ENCODE measurements at places on chromosomes 3 and 15.

GRCh38 chr3:59876533-59877062, 826.8 kb upstream of the CFAP20DC start:
- no peak for DNase-seq

GRCh38 chr15:98952381-98952803, 55.2 kb downstream of the PGPEP1L start:
- DNase-seq: no peak

DNA sequence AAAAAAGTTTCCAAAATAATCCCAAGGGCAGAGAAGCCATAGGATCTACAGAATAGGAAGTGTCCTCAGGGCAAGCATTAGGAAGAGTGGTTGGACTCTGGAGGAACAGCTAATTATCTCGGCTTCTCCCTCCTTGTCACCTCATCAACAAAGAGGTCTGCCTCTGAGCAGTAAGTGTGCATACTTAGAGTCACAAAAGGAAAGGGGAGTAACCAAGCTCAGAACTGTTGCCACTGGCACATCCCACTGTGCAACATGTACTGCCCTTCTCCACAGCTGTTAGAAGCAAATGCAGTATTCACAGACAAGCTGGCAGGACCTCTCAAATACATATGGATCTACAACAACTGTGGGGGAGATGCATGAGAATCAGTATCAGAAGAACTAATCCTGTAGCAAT, 31.5 kb downstream of the NGLY1 start:
- no peak for DNase-seq

DNA sequence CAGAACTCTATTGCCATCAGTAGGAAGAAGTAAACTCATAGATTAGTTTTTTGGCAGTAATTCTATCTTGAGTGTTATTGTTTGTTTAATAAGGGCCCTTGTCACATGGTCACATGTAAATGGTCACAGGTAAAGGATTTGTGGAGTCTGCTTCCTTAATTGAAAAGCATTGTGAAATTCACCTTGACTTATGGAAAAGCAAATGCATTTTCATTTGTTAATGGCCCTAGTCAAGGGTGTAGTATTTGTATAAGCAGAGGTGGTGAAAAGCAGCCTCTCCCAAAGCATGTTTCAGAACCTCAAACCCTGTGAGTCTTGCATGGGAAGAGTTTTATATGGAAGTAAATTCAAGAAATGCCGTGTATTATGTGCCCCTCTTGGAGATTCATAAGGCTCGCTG, 197.5 kb upstream of the NR2E3 start:
- no peak for DNase-seq

- no peak for DNase-seq
Measured at GRCh38 chr3:133792171-133792763, 13.3 kb upstream of the SRPRB start.

- DNase-seq: no peak
Measured at GRCh38 chr15:93203036-93203435, 114.0 kb upstream of the RGMA start.

- DNase-seq: no peak
Measured at GRCh38 chr3:182500289-182500688, 293.0 kb upstream of the ATP11B start.

GRCh38 chr15:88440021-88440420, 27.2 kb downstream of the MRPL46 start:
- no peak for DNase-seq

DNA sequence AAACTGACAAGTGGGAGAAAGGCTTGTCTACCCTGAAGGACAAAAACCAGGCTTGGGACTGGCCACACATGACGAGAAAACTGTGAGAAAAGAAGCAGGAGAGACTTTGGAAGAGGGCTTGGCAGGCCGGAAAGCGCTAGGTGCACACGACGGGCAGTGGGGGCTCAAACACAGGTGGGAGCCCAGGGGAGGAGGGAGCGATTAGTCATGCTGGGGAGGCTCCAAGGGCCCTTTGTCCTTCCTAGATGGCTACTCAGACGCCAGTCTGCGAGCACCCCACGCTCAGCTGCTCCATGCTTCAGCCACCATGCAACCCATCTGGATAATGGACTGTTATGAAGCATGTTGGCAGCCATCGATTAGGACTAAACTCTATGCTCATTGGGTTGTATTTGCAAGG, 17.1 kb downstream of the LIPC start:
- no peak for DNase-seq

DNA sequence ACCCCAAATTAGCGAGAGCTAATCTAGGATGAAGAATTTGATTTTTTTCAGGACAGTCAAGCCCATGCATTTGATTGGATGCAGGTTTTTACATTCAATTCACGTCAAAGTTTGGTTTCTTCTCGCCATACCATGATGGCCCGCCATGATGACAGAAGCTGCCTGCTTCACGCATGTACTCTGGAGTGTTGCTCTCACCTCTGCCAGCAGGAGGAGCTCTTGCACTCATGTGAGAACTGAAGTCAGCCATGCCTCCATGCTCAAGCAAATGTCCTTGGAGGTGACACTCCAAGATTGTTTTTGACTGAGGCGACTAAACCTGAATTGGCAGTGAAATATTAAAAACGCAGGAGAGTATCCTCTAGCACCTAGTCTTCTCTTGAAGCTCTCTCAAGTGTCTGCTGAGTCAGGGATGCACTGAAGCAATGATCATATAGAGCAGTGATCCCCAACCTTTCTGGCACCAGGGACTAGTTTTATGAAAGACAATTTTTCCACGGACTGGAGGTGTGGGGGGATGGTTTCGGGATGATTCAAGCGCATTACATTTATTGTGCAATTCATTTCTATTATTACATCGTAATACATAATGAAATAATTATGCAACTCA, 120.9 kb downstream of the SAMMSON start:
- DNase-seq: peak; percentile 79

DNA sequence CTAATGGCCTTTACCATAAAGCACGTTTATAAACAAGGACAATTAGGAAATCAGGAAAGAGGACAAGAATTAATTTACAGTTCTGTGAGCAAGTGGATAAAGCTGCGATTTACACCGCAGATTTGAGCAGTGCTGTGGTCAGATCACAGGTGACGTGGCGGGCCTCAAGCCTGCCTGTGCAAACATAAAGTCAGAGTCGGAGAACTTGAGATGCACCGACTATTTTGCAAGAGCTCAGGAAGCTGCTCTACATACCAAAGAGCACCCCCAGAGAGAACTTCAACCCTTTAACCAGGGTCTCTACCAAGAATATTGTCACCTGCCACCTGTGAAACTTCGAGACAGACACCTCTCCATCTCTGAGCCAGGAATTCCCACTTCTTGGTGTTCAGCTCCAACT, 35.7 kb downstream of the MECOM start:
- DNase-seq: no peak

DNA sequence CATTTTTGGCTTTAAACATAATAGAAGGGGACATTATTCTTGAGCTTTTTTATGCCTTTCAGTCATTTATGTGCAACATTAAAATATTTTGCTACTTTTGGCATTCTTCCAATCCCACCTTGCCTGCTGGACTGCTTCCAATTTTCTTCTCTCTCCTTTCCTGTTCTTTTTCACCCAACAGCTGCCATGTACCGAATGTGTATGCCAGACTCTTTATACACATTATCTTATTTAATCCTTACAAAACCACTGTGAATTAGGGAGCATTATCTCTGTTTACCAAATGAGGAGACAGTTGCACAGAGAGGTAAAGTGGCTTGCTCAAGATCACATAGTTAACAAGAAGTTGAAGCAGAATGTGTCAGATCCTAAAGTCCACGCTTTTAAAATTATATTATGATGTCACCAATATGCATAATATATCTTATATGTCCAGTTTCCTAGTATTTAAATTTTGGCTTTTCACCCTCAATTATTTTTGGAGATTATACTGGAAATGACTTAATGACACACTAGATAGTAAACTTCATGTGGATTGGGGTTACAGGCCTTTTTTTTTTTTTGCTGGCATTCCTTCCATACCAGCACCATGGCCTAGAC, 231.5 kb downstream of the THRB start:
- no peak for DNase-seq

DNA sequence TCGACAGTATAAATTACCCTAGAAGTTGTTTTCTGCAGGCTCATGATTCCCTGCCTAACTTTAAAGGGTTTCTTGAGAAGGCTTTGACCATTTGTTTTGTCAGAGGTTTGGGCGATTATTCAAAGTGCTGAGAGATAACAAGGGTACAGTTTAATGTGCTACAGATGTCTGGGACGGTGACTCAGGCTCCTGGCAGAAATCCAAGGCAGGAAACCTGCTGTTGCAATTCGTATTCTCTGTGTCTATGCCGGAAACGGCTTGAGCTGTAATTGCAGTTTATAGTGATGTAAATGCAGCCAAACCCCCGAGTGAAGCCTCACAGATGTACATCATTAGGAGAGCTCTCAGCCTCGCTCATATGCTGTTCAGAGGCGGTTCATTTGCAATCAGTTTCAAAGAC, 65.6 kb downstream of the SYNPR start:
- DNase-seq: peak; percentile 26

DNA sequence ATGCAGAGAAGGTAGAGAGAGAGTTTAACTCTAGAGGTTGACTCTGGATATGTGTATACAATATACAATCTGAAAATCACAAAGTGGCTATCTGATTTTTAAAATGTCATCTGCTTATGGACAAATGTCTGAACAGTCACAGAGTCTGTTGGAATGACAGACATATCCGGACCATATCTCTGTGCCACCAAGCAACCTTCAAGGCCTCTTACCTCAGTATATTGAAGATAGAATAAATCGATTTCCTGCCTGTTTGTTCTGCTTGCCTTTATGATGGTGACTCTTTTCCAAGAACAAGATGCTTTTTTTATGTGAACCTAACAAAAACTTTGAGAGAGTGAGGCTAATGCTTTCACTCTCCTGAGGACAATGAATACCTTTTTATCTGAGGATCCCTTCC, 151.1 kb downstream of the RBPMS2 start:
- no peak for DNase-seq

DNA sequence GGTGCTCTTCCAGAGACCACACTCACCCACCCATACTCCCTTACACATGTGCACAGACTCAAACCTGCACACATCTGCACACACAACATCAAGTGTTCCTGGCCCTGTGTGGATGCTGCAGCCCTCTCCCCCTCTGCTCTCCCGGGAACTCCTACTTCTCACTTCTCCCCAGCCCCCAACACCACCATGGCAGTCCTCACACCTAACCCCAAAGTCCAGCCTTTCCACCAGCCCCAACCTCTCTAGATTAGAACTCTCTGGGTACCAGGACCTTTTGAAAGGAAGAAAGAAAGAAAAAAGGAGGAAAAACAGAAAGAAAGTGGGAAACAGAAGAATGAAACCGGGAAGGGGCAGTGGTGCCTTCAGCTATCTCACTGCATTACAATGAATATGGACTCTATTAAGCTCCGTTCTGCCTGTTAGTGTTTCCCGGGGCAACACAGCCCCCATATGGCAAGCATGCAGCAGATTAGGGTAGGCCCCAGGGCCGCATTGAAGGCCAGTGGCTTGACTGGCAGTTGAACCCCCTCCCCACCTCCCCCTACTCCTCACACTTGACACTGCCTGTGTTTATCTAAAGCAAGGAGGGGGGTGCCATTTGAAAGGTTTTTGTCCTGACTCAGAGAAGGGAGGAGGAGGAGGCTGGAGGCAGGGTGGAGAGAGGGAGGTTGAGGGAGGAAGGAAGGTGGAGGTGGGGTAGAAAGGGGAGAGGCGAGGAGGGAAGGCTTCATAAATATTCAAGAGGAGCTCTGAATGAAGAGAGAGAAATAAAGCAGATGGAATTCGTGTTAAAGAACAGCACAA, 30.1 kb downstream of the BOC start:
- DNase-seq: peak; percentile 54

GRCh38 chr15:56254265-56254664, 10.6 kb upstream of the RFX7 start:
- DNase-seq: peak; percentile 7

DNA sequence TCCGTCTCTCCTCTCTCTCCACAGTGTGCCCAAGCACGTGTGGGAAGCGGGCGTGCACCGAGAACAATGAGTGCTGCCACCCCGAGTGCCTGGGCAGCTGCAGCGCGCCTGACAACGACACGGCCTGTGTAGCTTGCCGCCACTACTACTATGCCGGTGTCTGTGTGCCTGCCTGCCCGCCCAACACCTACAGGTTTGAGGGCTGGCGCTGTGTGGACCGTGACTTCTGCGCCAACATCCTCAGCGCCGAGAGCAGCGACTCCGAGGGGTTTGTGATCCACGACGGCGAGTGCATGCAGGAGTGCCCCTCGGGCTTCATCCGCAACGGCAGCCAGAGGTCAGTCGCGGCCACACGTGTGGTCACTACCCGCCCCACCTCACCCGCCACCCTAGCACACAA, 116.3 kb downstream of the PGPEP1L start:
- no peak for DNase-seq

DNA sequence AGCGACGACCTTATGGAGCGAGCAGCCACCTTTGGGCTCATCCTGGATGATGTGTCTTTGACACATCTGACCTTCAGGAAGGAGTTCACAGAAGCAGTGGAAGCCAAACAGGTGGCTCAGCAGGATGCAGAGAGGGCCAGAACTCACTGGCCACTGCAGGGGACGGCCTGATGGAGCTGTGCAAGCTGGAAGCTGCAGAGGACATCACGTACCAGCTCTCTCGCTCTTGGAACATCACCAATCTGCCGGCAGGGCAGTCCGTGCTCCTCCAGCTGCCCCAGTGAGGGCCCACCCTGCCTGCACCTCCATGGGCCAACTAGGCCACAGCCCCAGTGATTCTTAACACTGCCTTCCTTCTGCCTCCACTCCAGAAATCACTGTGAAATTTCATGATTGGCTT, 10.4 kb downstream of the NR1I2 start:
- DNase-seq: no peak

DNA sequence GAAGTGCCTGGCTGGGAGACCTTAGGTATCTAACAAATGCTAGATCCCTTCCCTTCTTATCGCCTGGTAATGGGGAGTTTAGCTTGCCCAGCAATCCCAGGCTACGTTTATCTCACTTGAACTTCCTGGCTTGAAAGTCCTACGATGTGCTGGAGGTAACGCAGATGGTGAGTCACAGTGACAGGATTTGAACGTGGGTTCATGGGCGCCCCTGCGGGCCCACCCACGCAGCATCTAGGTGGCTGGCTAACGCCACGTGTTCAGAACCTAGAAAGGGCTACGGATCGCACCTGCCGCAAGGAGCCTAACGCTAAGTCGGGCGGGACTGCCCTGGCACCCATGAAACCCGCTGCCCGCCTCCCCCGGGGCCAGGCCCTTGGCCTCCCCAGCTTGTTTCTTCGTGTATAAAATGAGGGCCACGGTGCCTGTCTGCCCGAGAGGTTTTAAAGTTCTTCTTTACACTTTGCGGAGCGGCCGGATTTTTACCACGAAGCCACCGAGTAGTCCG, 600 bp upstream of the USP3 start:
- no peak for DNase-seq

DNA sequence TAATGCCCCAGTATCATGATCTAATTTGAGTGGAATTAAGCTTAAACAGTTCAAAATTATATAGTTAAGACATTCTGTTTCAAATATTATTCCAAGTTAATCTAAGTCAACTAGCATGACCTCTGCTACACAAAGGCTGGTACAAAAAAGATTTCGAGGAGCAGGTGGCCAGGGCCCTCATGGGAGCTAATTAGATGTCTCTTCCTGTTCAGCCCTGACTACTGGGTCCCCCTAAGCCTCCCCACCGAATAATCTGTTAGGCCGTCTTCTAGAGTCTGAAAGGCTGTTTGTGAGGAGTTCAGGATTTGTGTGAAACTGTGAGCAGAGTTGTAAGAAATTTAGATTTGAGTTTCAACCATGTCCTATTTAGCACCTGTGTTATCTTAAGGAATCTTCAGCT, 75.4 kb downstream of the PPM1L start:
- peak; percentile 64 for DNase-seq

Measured in glutamatergic neuron (in vitro differentiated cells).